ENCODE measurements at places on chromosomes 5 and 9.
A peak's percentile ranks its signal among the peaks of the same experiment; 100 is the strongest.

DNA sequence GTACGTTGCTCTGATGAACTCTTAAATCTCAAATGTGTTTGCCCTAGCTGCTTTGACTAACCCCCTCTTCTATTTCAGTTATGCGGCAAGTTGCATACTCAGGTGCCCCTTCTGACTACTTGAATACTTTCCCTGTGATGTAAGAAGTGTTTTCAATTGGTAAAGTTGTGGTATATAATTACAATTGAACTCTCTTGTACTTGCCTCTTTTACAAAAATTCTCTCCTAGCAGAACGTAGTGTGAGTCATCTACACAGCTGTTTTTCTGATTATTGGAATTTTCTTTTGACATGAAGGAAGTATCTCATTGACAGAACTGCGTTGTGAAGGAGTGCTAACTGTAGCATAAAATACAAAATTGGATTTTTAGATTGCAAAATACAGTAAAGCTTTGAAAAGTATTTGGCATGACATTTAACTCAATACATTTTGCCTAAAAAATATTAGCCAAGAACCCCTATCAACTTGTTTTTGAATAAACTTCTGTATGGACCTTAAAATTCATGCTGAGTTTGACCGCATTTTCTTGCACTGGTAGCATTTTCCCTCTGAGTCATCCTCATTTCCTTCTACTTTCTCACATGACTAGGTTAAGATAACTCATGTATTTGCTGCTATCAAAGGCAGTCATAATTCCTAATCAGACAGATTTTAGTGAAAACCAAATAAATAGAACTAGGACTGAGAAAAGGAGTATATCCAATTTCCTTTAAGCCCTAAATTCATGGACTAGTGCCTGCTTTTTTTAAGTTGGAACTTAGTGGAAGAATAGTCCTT lies 6.3 kb downstream of the CRHBP start:
- DNase-seq = no peak

DNA sequence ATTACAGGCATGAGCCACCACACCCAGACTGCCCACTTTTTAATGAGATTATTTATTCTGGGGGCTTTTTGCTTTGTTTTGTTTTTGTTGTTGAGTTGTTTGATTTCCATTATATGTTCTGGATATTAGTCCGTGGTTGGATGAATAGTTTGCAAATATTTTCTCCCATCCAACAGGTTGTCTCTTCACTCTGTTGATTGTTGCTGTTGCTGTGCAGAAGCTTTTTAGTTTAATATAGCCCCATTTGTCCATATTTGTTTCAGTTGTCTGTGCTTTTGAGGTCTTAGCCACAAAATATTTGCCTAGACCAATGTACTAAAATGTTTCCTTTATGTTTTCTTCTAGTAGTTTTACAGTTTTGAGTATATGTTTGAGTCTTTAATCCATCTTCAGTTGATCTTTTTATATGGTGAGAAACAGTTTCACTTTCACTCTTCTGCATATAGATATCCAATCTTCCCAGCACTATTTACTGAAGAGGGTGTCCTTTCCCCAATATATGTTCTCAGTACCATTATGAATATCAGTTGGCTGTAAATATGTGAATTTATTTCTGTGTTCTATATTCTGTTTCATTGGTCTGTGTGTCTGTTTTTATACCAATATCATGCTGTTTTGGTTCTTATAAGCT lies 30.2 kb upstream of the TBCA start:
- DNase-seq = no peak

- no peak for DNase-seq
These were observed 31.2 kb downstream of the ARL15 start for GRCh38 chr5:54278979-54279717.

DNA sequence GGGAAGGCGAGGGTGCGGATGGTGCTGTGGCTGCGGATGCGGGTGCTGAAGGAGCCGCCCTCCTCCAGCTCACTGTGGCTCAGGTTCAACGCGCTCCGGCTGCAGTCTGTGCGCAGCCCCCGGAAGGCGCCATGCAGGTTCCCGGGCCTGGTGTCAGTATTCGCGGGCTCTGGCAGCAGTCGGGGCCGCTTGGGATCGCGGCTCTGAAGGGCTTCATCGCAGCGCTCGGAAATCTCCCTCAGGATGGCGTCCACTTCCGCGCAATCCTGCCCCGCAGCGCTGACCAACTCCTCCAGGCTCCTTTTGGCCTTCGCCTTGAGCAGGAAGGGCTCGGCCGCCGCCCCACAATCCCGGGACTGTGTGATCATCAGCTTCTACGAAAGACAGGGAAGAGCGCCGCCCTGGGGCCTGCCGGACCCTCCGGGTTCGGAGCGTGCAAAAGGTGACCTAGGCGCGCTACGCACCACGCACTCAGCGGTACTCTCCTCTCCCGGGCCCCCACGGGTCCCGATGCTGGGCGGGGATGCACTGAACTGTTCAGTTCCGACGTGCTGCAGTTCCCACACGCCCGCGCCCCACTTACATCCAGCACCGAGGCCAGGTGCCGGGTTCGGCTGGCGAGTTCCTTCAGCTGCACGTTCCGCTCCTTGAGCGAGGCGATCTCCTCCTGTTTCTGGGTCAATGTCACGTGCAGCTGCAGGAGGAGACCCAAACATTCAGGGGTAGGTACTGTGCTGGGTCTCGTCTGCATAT lies 6.5 kb downstream of the MCIDAS start:
- DNase-seq = no peak

- DNase-seq = no peak
These were observed 62.4 kb downstream of the SMIM23 start for GRCh38 chr5:171848006-171848405.

DNA sequence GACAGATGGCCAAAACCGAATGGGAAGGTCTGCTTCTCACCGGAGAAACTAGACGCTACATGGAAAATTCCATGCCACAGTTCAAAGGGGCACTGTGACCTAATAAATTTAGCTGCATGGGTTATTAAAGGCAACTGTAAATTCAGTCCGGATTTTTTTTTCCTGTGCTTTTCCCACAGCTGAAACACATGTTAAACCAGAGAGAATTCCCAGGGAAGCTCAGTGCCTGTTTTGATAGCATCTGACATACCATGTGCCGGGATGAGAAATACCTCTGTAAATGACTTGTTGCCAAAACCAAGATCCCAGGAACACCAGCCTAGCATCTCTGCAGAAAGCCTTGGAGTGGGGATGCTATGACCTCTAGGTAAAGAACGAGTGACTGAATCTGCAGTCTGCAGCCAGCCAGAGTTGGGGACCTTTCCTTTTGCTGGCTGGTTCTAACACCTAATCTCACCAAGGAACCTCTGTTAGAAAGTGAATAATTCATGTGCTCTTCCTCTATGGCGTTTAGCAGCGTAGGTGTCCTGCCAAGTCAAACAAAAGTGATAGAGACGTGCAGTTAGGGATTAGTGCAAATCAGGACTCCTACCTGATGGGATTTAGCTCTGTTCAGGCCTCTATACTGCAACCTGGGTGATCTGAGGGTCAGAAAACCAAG lies 77.9 kb downstream of the SLIT3 start:
- no peak for DNase-seq

DNA sequence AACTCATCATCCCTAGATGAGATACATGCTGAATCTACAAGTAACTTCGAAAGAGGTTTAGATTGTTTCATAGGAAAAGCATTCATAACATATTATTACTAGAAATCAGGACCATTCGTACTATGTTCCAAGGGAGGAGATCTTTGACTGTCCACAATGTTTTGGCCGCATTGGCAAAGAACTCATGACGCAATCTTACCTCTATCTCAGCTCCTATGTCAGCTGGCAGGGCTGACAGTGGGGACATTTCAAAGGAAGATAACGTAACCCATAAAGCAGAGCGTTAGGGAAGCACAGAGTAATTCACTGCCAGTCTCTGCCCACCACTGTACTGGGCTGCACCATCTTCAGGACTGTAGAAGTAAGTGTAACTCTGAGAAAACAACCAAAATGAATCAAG lies 69.7 kb downstream of the EFNA5 start:
- no peak for DNase-seq

- DNase-seq = no peak
These were observed 685.1 kb upstream of the DMAC1 start for GRCh38 chr9:8484597-8485191.

GRCh38 chr9:137031904-137032640 lies at the start of gene FUT7:
Gene FUT7, minus strand, starts transcription at chr9:137032088. Its CDS starts 97 bp downstream, at chr9:137031991.
- peak; percentile 57 for DNase-seq

GRCh38 chr5:6736524-6737042 lies 23.4 kb downstream of the TENT4A start:
- no peak for DNase-seq

- DNase-seq = no peak
These were observed 187.8 kb downstream of the MEF2C start for GRCh38 chr5:88695232-88695631.

- DNase-seq = no peak
These were observed 164.9 kb downstream of the PBX3 start for GRCh38 chr9:125911861-125912644.

DNA sequence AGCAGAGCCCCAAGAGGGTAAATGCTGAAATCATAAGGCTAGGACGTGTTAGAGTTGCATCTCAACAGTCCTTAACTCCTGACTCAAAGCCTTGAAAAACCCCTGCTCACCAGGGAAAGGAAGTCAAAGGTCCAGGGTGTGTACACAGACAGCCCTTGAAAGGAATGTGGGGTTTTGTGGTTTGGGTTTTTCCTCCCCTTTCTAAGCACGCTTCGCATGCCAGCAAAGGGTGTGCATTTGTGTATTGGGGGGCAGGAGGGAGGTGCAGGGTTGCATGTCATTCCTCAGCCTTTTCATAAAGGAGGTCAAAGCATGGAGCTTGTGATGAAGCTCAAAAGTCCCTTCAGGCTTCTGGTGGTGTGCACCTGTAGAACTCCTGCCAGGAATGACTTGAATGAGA lies 17.3 kb upstream of the XPA start:
- no peak for DNase-seq

DNA sequence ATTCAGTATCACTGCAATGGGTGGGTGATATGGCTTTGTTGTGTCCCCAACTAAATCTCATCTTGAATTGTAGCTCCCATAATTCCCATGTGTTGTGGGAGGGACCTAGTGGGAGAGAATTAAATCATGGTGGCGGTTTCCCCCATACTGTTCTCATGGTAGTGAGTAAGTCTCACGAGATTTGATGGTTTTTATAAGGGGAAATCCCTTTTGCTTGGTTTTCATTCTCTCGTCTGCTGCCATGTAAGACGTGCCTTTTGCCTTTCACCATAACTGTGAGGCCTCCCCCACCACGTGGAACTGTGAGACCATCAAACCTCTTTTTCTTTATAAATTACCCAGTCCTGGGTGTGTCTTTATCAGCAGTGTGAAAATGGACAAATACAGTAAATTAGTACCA lies 9.5 kb upstream of the NANS start:
- DNase-seq = no peak

GRCh38 chr9:130029223-130029973 lies 13.6 kb downstream of the FNBP1 start:
- no peak for DNase-seq

GRCh38 chr5:92519811-92520632 lies 1061.0 kb downstream of the NR2F1-AS1 start:
- DNase-seq = no peak

DNA sequence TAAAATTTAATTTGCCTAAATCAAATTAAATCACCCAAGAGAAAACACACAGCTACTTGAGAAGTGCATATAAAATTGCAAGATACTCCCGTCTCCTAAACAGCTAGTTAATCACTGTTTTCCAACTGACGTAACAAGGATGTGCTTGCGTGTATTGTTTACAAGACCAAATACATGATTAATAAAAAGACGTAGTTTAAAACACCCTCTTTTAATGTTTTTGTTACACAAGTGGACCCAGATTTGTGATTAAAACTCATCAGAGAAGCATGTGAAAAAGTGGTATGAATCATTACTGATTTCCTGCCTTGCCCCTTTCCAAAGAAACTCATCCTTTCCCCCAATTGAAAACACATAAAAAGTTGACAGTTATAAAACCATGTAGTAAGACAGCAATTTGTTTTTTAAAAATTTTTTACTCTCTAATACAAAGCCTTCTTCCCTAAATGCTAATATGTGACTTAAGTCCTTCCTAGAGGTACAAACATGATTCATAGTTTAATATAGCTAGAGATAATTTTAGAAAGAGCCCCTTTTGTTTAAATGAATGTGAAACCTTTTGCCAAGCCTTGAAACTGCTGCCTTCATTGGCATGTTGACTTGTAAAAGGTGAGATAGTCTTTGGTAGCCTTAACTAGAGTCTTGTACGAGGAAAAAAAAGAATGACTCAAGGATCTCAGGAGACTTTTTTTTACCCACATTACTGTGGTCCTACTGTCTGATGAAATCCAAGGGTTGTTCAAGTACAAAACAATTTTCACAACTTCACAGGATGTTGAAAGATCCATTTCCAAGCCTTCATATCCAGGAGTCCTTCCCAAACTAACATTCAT lies 61.4 kb upstream of the FST start:
- no peak for DNase-seq

Data from CD4-positive, alpha-beta T cell treated with Interleukin-4 for 1 hour (primary cell).